ENCODE measurements at places on chromosomes 2 and 18.

DNA sequence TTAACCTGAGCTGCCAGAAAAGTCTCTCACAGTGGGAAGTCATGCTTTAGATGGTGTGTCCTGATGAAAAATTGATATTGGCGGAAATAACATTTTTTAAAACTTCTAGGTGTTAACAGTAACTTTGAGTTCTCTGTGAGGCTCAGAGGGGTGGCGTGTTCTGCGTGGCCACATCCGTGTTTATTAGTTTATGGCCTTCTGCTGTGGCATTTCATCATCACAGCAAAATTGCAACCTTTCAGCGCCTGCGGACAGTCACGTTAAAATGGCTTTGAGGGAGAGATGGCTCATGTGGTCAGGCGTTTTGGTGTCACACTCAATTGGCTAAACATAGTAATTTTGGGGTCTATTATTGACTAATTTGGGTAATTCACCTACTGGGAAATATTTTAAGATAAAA is 42.4 kb downstream of the KLHL29 start:
- DNase-seq, result no peak

- DNase-seq, result no peak
These were observed 148.8 kb downstream of the INO80D start for GRCh38 chr2:205937211-205937610.

DNA sequence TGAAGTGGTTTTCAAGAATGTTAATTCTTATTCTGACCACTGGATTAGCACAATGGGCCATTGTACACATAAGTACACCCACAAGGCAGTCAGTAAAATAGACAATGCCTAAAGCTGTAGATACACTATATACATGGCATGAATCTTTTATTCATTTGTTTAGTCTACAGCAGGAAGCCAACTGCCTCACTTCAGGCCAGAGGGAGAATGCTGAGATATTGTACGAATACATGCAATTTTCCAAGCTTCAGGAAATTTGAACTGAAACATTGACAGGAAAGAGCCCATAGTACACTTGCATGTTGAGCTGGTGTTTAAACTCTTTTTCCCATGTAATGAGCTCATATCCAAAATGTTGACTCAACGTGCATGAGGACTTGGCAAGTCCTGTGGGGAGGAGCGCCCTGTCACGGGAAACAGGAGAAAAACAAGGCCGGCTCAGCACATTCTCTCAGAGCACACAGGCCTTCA is 111.6 kb upstream of the CYP1B1 start:
- no peak for DNase-seq

DNA sequence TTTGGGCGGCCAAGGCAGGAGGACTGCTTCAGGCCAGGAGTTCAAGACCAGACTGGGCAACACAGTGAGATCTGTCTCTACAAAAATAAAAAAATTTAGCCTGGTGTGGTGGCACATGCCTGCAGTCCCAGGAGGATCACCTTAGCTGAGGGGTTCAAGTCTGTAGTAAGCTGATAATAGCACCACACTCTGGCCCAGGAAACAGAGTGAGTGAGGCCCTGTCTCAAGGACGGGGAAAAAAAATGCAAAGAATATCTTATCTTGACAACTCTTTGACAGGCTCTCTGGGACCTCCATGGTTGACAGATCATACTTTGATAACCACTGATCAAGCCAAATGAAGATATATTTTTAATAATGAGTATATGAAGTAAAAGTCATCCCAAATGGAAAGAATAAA is 22.7 kb downstream of the USP34 start:
- DNase-seq, result no peak

- DNase-seq, result no peak
These were observed 17.9 kb downstream of the LPIN1 start for GRCh38 chr2:11764359-11764758.

DNA sequence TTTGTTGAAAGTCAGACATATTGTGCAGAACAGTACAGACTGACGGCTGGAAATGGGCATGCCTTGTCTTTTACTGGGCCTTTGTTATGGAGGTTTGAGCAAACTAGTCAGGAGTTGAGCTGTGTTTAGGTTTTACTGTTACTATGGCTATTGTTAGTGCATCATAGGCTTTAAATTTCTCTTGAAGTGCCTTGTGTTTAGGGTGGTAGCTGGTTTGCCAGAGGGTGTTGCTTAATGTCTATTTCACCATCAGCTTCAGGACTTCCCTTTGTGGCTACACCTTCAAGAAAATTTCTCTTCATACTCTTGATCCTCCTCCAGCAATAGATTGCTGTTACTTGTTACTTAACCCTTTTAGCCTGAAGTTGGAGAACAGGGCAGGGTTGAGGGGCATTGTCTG is 104.6 kb downstream of the CAPN13 start:
- no peak for DNase-seq

Measured in CD4-positive, alpha-beta T cell treated with Interleukin-2 at 100 ng/mL for 4 hours (primary cell).